AG08395 (cell line): ENCODE measurements at places on chromosomes 12 and 14.

DNA sequence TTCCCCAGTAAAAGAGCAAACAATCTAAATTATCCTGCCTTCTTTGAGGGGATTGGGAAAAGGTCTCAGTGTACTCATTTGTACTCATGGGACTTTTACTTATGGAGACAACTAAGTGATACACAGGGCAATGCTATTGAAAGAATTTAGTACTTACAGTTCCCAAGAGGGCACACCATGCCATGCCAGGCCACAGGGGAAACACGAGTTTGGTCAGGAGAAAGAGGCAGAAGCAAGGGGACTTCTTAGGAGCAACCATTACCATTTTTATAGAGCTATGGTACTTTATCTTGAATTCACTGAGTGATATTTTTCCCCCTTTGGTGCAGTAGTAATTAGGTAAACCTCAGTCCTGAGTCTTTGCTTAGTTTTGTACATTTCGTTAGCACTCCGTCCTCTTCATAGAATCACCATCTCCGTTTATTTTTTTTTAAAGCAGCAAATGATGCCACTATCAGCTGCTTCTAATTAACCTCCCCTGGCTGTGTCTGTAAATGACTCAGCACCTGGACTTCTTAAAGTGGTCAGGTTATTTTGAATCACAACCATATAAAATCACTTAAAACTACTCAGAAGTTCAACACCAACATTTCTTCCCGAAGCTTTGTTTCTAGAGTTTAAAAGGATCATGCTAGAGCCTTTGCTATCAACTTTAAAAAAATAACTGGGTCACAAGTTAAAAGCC is 5.9 kb upstream of the WASHC3 start:
- DNase-seq = peak; percentile 37

- no peak for DNase-seq
Measured at GRCh38 chr12:99454539-99455172, 192.9 kb upstream of the GARIN6 start.

DNA sequence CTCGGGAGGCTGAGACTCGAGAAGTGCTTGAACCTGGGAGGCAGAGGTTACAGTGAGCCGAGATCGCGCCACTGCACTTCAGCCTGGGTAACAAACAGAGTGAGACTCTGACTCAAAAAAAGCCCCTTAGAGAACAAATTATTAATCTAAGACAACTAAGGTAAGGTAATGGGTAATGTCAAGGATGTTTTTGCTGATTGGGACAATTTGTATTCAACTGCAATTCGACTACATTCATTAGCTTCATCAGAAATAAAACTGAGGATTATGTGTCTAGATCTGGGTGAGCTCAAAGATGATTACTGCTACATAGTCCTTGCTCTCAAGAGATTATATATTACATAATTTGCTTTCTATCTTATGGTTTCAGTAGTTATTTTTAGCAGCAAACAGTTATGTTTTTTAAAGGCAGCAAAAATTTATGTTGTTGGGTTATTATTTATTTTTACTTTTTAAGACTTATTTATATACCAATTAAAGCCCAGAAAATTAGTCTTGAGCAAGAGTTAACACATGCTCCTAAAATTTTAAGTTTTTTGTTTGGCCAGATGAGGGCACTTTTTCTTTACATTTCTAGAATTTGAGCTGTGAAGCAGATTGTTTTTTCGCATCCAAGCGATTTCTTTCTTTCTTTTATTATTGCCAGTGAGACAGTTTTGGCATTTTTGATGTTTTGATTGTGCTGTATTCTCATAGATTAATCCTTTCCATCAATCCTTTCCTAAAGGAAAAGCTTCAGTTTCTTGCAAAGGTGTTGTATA is 52.3 kb downstream of the PLEKHA5 start:
- DNase-seq = peak; percentile 5

DNA sequence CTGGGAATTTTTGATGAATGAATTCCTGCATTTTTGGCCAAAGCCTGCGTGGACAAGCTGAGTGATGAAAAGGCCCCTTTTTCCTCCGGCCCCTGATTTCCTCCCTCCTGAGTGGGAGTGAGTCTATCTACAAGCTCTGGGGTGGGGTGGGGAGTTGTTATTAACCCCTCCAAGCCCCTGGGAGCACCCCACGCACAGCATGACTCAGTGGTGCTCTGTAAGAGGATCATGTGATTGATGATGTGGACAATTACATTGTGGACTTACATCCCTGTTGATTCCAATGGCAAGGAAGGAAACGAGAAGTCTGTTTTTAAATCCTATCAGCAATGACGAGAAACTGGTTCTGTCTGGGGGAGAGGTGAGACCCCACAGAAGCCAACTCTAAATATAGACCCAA is 5.1 kb upstream of the DLK1 start:
- no peak for DNase-seq

GRCh38 chr14:73612339-73613045 is at the start of gene ACOT6:
ACOT6 (plus strand) TSS chr14:73612517; CDS start chr14:73612572, 55 bp downstream.
- peak; percentile 74 for DNase-seq

DNA sequence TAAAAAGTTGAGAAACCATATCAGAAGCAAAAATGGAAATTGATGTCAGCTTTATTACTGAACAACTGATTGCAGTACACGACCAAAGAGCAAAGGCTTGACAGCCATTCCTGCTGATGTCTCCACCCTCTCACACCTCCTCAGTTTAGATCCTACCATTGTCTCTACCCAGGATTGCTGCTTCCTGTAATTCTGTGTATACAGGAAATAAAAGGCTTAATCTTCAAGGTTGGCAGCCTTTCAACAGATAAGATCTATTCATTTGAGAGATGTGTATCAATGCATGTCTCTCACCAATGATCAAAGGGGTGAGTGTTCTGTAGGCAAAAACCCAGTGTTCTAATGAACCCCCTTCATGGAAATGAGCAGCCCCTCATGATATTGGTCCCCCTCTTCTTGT is 27.0 kb downstream of the SLCO1C1 start:
- no peak for DNase-seq

DNA sequence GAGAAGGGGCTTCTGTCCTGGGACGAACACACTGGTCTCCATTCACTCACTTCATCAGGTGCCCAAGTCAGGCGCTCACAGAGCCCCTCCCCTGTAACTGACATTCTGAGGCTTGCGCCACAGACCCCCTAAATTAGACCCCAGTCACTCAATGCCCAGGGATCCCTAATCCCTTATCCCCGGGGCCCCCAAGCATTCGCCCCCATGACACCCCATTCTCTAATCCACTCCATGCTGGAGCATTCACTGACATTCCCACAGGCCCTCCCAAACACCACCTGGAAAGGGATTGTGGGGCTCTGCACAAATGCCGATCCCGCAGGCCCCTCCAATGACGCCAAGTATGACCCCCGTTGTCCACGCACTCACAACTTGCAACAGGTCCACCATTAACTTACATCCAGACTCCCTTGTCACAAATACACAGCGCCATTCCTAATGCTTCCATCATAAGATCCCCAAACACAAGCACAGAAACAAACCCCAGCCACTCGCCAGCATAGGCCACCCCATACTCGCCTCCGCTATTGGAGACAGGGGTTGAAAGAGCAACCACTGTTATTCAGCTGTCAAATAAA is 1.5 kb downstream of the ZNF605 start:
- DNase-seq = no peak

GRCh38 chr14:97946240-97946639 is 1149.1 kb downstream of the VRK1 start:
- DNase-seq = no peak

DNA sequence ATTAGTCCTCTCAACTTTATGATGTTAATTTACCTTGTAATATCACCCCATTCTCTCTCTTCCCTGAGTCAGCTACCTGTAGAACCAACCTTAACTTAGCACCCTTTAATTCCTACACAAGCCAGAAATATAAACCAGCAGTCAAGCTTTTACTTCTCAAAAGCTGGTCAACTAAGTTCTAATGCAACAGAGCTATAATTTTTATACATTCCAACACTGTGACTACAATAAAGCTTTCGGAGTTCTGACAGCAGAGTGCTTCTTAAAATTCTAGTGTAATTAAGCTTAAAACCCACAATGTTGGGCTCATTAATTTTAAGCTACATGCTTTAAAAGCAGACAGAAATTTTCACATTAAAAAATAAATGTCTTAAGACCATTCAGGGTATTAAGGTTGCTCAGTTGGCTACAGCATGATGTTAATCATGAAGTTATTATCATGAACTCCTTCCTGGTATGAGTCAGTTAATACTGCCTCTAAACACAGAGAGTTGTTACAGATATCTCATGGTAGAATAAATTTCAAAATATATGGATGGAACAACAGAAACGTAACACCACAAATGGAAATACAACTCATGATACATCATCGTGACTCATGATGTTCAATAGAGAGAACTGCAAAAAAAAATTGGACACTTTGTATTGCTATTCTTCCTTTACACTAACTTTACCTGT is 126.7 kb downstream of the EPS8 start:
- DNase-seq = peak; percentile 86

- no peak for DNase-seq
Measured at GRCh38 chr14:35124127-35124526, 1.8 kb downstream of the PRORP start.

- no peak for DNase-seq
Measured at GRCh38 chr12:57783466-57783801, 847 bp downstream of the TSFM start.

- no peak for DNase-seq
Measured at GRCh38 chr12:124115496-124115895, 142.5 kb downstream of the ZNF664 start.

DNA sequence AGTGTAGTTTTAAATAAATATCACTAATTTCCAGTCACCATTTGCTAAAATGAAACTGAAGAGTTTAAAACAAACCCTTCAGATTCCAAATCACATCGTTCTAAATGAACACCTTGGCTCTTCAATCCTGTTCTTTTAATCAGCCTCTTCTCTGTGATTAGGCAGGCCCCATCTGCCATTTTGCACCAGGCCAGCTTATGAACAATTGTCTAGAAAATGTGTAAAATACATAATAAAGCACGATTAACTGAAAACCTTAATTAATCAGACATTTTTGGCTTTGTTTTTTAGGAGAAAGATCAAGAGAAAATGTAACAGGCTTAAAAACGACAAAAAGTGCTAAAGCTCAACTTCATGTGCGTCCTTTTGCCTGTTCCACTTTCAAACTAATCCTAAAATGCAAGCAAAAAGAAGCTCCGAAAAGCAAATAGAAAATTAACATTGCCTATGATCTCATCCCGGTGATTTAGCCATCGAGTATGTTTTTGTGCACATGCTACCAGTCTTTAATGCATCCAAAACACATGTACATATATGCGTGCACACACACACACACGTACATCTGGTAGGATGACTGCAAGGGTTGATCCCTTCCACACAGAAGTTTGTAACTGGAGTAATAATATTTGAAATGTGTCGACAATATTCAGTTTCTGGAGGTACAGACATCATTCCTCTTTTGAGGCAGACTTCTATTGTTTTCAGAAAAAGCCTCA is 288.6 kb downstream of the FOXN3 start:
- no peak for DNase-seq

- DNase-seq = no peak
Measured at GRCh38 chr12:62722971-62723680, 211.8 kb downstream of the PPM1H start.

- DNase-seq = peak; percentile 20
Measured at GRCh38 chr12:59077575-59078426, 157.5 kb upstream of the LRIG3 start.

DNA sequence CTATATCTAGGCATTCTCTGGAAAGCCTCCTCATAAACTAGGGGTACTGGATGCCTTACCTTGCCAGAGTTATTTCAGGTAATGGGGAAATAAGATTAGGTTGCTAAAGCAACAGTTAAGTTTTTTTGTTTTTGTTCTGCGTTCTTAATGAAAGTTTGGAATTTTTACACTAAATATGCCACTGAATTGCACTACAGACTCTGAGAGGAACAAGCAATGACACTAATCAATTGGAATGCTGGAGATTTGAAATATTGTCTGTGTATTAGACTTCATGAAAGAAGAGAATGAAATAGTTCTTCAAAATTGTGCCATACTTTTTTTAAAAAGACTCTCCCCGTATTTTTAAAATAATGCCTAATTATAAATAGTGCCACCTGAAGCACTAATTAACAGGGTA is 287.8 kb downstream of the NAV3 start:
- peak; percentile 9 for DNase-seq

GRCh38 chr12:47950856-47951468 is 12.4 kb upstream of the TMEM106C start:
- no peak for DNase-seq

- no peak for DNase-seq
Measured at GRCh38 chr14:105382343-105383082, 15.8 kb upstream of the TEX22 start.
